HCT116 (cell line): ENCODE measurements at places on chromosomes 5 and 9.
A peak's percentile ranks its signal among the peaks of the same experiment; 100 is the strongest.

DNA sequence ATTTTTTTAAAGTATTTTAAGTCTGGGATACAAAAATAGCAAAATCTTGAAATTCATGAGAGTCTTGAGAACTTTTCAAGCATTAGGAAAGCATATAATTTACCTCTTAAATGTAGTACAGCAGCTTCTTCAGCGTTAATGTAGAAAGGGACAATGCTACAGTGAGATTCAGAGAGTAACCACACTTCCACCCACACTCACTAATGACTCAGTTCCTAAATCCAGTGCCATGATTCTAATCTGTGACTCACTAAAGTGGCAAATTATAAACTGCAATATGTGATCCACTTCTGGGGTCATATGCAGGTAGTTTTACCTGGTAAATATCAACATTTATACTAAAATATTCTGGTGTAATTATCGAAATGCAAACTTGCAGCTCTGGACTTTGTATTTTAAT is 434.5 kb upstream of the TUSC1 start:
- DNase-seq: no peak

GRCh38 chr9:33437898-33438297 is 9.5 kb downstream of the AQP3 start:
- no peak for DNase-seq

DNA sequence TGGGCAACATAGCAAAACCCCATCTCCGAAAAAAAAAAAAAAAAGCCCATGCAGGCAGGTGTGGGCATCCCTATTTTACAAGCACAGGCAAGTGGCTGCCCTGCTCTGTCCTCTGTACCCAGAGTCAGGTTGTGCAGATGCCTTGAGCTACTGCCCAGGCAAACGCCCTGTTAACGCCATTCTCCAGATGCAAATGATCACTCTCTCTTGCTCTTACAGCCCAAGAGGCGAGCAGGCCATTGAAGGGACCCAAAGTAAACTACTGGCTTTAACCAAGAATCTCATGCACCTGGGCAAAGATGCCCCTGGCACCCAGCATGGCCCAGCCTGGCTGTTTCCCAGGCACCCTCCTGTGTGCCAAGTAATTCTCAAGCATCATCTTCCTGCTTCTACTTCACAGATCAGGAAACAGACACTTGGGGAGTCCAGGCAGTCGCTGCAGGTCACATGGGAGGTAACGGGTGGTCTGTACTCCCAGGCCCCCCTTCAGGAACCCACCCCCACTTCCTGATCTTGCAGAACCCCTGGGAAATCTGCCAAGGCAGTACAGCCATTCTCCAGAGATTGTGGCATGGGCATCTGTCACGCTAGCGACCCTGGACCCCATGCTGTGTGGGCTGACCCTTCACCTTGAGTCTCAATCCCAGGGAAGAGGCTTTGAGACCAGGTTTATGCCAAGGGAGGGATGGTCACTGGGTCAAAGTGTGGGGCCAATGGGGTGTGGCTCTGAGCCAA is 14.2 kb downstream of the EEIG1 start:
- DNase-seq: no peak

- DNase-seq: no peak
Observed at GRCh38 chr9:38091310-38092199, 22.5 kb upstream of the SHB start.

GRCh38 chr9:88949425-88949824 is 41.8 kb upstream of the S1PR3 start:
- DNase-seq: no peak

DNA sequence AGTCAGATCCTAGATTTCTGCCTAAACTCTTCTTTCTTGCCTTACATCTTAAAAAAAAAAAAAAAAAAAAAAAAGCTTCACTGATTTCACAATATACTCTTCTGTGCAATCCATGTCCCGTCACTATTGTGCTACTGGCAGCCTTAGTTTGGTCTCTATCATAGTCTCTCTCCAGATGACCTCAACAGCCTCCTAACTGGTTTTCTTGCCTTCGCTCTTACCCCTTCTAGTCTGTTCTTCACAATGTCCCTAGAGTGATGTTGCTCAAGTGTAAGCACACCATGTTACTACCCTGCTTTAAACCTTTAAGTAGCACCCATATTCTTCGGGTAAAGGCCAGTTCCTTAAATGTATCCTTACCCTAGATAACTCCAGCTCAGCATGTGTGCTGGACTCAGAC is 25.8 kb downstream of the CD180 start:
- DNase-seq: no peak

- DNase-seq: no peak
Observed at GRCh38 chr5:179795049-179795862, 1.5 kb downstream of the LTC4S start.

DNA sequence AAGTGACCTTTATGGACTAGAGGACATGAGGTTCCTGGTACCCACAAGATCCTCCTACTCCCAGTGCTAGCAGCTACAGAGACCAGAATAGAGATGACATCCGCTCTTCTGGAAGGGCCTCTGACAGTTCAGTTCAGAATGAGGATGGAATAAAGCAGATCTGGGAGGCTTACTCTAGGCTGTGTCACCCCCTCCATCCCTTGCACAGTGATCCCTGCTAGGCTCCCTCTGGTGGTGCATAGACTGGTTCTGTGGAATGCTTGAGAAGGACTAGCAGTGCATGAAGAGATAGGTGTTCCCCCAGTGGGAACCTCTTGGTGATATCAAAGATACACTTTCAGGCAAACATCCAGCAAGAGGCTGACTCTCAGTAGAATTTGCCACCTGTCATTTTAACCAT is 83.0 kb downstream of the NPR3 start:
- no peak for DNase-seq

- DNase-seq: no peak
Observed at GRCh38 chr9:98356953-98357690, 101.7 kb upstream of the TBC1D2 start.

- no peak for DNase-seq
Observed at GRCh38 chr9:70136632-70137031, 93.0 kb downstream of the MAMDC2 start.

DNA sequence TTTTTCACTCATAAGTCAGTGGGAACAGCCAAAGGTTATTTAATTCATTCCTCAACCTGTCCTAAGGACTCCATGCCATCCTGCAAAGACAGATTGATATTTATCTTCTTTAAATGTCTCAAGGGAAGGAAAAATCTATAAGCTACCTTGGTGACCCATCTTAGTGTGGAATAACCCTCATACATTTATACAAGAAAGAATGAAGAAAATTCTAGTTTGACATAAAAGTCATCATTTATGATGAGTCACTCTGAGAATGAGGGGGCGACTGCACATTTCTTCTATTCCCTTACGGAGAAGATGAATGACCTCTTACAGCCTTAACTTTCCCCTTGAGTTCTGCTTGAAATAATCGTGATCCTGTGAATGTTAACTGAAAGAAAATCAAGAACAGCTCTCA is 26.8 kb upstream of the NUDT12 start:
- DNase-seq: no peak

DNA sequence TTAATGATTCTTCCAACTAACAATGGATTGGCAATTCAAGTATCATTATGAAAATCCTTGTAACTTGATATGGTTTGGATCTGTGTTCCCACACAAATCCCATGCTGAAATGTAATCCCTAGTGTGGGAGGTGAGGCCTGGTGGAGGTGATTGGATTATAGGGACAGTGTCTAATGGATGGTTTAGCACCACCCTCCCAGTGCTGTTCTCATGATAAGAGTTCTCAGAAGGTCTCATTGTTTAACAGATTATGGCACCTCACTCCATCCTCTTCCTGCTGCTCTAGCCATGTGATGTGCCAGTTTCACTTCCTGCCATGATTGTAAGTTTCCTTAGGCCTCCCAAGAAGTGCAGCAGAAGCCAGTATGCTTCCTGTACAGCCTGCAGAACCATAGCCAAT is 1116.2 kb upstream of the EDIL3 start:
- no peak for DNase-seq

GRCh38 chr5:149326611-149327010 is 18.7 kb upstream of the GRPEL2 start:
- no peak for DNase-seq

DNA sequence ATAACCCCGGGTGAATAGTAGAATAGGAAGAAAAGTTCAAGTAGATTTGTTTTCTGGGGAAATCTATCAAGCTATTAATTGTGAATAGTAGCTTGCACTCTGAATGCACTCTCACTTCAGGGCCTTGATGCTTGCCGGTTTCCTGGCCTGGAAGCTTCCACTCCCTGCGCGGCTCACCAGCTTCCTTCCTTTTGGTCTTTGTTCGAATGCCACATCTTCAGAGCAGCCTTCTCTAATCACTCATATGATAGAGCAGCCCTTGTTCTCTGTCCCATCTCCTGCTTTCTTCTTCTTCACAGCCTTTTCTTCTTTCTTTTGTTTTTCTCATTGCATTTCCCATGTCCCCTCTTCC is 146.7 kb downstream of the MAST4 start:
- DNase-seq: no peak

- DNase-seq: no peak
Observed at GRCh38 chr9:93646640-93647178, 70.3 kb downstream of the PHF2 start.

- no peak for DNase-seq
Observed at GRCh38 chr5:39877479-39877878, 452.7 kb upstream of the DAB2 start.

DNA sequence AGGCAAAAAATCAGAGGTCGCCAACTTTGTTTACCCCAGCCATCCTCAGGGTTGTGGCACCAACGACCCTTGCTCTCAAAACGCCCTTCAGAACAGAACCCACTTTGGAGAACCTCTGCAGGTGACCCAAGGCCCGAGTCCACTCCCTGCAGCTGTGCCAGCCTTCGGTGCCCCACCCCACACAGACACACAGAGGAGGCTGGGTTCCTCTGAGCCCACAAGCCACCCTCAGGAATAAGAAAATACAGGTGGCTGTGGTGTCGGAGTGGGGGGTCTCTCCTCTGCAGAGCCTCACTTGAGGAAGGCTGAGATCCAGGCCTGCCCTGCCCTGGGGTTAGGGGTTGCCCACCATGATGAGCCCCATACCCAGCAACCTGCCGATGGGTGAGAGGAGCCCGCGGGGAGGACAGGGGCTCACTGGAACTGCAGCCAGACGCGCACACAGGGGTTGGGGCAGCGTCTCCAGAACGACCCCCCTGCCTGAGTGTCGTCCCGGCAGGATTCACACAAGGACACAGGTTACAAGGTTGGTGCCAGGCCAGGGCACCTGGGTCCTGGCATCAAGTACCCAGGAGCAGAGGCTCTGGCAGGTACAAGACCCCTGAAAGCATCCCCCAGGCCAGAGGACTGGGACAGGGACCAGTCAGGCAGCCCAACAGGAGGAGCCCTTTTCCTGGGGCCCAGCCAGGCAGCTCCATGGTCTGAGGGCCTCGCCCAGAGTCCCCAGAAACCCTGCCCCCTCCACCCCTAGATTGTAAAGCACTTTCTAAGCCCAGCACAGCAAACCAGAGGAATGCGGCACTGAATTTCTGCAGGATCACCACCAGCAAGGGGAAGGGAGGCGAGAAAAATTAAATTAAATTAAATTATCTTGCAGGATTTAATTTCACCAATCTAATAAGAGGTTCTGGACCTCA is 40.0 kb downstream of the NACC2 start:
- no peak for DNase-seq

DNA sequence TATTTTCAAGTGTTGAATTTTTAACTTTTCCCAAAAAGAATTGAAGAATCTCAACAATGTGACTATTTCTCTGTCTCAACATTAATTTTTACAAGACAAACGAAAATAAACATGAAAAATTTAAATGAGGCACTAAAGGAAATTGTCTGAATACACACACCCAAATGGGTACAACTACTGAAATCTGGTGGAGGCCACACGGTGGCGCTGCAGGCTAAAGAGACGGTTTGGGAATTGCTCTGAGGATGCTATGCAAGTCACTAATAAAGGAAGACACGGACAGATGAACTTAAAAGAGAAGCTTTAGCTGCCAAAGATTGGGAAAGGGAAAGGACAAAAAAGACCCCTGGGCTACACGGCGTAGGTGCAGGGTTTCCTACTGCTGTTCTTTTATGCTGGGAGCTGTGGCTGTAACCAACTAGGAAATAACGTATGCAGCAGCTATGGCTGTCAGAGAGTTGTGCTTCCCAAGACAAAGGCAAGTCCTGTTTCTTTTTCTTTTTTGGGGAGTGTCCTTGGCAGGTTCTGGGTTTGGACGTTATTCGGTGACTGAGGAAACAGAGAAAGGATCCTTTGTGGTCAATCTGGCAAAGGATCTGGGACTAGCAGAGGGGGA is at the start of gene PCDHB10:
TSS of gene PCDHB10 (plus strand) at position 244 of the 616 bp plus-strand sequence. CDS start at position 444, 200 bp downstream.
- DNase-seq: peak; percentile 32

DNA sequence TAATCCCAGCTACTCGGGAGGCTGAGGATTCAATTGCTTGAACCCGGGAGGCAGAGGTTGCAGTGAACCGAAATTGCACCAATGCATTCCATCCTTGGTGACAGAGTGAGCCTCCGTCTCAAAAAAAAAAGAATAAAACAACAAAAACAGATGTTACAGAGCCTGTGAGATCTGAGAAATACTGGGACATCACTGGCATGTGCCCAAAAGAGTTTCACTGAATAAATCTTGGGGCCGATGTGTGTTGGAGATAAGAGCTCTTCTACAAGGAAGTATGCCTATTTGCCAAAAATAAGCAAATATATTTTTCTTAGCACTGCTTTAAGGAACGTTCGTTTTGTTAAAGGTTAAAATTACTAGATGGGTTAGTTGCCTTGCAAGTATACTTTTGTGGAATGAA is 55.1 kb downstream of the KIAA1958 start:
- DNase-seq: no peak

- no peak for DNase-seq
Observed at GRCh38 chr5:135240283-135240633, 158.8 kb downstream of the MACROH2A1 start.

GRCh38 chr5:54876-55569 is 36.9 kb upstream of the PLEKHG4B start:
- no peak for DNase-seq

DNA sequence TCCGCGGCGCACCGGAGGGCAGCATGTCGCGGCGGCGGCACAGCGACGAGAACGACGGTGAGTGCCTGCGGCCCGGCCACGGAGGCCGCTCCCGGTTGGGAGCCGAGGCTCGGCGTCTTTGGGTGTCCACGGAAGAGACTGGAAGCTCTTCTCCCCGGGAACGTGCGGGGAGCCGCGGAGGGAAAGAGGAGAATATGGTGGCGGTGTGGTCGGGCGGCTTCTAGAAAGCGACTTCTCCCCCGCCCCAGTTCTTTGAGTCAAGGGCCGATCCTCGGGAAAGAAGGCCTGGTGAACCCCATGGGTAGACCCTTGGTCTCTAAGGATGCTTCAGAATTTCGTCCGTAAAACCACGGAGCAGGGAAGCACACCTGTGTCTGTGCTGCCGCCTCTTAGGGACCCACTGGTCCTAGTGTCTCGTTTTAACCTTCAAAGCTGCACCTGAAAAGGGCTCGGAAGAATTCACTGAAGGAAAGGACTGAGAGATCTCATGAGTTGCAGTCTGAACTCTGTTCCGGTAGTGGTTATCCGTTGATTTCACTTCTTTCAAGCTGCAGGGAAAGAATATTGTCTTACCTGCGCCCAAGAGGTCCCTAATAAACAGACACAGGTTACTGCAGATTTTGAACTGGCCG is 354 bp downstream of the NCBP1 start:
- DNase-seq: no peak

DNA sequence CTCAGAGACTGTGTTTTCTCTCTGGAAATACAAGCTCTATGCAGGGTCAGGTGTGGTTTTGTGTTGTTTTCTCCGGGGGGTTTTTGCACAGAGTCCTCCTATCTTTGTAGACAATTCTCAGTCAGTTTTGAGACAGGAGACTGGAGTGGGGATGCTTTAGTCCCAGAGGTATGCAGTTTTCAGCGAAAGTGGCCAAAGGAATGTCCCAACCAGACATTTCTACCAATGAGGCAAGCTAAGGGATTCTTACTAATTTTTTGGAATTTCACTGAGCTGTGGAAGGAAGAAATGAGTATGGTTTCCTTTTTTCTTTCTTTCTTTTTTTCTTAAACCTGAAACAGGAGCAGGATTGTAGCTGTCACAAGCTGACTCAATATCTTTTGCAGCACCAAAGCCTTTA is 35.3 kb upstream of the PLPP1 start:
- DNase-seq: no peak
